ENCODE measurements at places on chromosomes 3 and 15.
A peak's percentile ranks its signal among the peaks of the same experiment; 100 is the strongest.

DNA sequence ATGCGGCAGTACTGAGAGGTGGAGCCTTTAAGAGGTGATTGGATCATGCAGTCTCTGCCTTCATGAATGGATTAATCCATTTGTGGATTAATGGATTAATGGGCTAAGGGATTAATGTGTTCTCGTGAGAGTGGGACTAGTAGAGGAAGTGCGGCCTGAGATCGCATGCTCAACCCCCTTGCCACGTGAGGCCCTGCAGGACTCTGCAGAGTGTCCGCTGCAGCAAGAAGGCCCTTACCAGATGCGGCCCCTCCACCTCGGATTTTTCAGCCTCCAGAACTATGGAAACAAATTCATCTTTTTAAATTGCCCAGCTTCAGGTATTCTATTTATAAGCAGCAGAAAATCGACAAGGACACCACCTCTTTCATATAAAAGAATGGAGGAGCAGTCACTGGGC, 148.8 kb downstream of the TPRA1 start:
- DNase-seq, result peak; percentile 10

- no peak for DNase-seq
Measured at GRCh38 chr15:64426845-64427465, 33.4 kb upstream of the ZNF609 start.

DNA sequence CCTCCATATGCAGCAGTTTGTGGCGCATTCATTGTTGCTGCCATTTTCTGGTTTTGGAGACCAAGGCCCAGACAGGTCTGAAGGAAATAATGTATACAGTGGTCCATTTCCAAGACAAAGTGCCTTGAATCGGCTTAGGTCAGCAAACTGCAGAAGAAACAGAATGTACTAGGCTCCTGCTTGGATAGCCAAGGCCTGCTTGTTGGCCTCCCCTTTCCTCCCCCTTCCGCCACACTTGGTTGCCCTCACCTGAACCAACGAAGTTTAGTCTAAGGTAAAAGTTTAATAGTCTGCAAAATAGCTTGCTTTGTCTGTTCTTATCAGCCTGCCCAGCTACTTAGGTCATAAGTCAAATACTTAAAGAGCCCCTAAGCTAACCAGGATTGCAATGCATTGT, 12.0 kb upstream of the RTP3 start:
- DNase-seq, result no peak

GRCh38 chr3:105040026-105040622, 326.6 kb upstream of the ALCAM start:
- no peak for DNase-seq

- no peak for DNase-seq
Measured at GRCh38 chr3:43753741-43754715, 63.3 kb downstream of the ABHD5 start.

DNA sequence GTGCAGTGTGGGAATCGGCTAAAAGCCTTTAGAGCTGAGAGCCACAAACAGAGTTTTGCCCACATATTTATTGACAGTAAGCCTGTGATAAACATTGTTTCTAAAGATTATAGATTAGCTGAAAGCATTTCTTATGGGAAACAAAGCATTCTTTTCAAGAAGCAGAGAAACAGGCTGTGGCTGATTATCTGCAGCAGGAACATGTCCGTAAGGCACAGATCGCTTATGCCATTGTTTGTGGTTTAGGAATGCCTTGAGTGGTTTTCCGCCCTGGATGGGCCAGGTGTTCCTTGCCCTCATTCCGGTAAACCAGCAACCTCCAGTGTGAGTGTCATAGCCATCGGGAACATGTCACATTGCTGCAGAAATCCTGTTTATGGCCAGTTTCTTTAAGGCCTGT, 12.5 kb downstream of the XYLB start:
- no peak for DNase-seq

DNA sequence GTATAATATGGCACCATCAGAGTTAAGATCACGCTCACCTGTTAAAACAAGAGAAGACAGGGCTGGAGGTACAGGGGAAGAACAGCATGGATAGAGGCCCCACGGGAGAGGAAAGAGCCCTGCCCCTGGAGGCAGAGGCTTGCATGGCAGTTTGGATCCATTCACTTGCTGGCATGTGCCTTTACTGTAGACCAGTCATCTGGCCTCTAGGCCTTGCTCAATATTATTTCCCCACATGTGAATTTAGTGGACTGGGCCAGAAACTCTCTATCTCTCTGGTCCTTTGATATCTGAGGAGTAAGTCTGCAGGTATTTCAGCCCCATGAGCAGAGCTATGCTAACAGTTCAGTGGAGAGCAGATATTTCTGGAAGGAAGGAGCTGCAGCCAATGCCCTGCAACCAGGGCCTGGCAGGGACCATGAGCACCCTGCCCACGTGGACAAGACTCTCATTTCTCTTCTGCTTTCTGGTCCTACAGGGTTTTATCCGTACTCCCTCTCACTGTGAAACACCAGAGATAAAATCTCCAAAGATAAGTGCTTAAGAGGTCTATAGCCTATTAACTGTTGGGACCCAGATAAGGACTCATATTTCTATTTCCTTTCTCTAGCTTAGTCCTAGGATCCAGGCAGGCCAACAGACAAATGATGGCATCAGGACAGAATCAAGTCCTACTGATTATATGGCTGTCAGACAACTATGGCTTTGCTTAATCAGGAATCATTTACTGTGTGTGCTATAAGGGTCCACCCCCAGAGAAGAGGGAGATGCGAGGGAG, 65.0 kb downstream of the CLDN11 start:
- DNase-seq, result no peak

DNA sequence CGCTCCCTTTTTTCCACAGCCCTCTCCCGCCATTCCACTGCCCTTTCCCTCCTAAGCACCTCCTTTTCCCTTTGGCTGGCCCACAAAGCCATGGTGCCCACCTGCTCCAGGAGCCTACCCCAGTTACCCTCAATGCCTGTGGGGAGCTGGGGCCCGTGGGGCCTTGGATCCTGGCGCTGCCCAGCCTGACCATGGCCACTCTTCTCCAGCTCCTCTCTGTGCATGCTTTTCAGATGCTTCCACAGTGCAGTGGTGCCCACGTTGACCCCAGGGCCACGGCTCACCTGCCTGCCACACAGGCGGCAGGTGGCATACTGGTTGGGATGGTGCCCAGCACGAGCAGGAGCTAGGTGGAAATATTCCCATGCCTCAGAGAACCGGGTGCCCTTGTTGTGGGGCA, 1.5 kb downstream of the ZBED2 start:
- DNase-seq, result no peak

GRCh38 chr3:181761906-181762305, 50.2 kb downstream of the SOX2 start:
- DNase-seq, result no peak

DNA sequence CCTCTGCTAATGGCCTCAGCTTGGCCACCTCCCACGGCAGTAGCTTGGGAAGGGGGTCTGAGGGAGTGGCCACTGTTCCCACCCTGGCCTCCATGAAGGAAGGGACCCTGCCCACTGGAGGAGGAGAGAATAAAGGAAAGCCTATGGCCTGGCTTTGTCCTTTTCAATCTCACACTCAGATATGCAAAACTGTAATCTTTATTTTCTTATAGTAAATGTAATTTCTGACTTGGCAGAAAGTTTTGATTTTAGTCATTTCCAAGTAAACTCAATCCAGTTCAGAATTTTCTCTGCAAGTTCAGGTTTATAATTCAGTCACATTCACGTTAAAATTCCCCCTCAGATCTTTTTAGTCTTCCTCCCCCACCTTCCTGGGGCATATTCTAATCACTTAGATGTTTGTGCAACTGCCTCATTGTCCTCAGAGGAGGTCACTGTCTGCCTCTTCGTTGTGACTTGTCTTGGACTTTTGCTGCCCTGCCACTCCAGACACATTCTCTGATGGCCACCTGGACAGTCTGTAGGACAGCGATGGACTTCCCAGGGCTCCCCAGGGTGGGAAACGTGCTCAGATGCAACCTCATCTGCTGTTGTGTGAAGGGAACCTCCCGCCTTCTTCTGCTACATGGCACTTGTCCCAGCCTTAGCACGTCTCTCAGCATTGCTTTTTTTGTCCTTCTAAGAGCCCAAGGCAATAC, 222.8 kb upstream of the TBL1XR1 start:
- no peak for DNase-seq

GRCh38 chr3:143311096-143311495, 191.5 kb downstream of the CHST2 start:
- DNase-seq, result no peak

DNA sequence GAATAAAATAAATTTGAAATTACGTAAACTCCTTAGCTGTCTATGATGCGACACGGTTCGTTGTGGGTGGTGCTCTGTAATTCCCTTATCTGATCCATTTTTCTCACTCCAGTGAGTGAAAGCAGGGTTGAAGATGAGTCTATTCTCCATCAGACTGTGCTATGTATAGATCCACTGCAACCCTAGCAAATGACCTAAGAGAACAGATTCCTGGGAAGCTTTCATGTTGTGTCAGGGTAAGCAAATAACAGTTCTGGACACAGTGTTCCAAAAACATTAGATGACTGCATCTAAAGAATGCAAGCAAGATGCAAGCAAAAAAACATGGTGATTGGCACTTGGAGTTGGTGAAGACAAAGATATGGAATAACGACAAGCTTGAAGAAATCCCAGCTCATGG, 239.3 kb downstream of the SLC9A9 start:
- DNase-seq, result no peak

DNA sequence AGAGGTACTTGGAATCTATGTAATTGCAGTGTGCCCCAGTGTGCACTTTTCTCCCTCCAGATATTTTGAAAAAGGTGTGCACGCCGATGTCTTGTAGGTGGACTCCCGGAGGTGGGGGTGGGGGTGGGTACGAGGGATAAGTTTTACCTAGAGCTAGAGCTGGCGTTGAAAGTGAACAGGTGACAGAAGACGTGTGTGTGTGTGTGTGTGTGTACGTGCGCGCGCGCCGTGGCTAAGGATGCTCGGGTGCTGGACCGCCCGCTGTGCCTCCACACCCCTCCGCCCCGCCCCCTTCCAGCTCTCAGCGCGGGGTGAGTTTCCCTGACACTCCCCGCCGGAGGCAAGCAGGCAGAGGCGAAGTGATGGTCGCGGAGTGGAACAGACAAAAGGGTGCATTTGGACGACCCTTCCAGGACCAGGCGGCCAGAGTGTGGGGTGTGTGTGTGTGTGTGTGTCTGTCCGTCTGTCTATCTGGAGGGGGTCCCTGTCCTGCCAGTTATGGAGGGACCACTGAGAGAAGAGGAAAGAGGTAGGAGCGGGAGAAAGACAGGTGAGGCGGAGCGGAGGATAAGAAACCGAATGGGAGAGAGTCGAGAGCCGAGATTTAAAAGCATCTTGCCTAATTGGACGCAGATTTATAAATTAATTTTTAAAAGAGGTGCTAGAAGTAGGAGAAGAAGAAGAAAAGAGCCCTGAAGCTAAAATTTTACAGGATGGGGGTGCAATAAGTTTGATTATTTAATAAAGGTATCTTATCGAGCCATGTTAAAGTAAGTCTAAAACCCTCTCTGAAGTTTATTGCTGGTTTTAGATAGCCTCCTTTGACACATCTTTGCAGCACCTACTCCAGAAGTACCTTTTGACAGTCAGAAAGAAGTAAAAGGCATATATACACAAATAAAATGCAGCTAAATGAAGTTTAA, 335.8 kb upstream of the THRB start:
- no peak for DNase-seq

- no peak for DNase-seq
Measured at GRCh38 chr3:18189282-18190050, 235.7 kb downstream of the SATB1 start.

- DNase-seq, result no peak
Measured at GRCh38 chr15:36914466-36914865, 185.9 kb downstream of the MEIS2 start.

- no peak for DNase-seq
Measured at GRCh38 chr3:188947401-188948280, 224.1 kb upstream of the TPRG1 start.

DNA sequence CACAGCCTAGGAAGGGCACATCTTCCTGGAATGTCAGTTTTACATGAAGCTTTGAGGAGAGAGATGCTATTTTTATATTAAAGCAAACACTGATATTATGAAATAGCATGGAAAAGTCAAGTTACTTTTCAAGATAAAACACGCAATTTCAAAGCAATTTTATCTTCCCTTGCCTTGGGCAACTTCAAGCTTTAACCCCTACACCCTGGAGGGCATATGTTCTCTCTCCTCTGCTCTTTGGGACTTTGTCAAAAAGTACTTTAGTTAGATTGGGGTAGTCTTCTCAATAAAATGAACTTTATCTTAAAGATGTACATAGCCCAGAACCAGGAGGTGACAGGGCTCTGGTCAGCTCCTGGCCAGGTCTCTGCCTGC, 86.9 kb upstream of the PLXNA1 start:
- no peak for DNase-seq

DNA sequence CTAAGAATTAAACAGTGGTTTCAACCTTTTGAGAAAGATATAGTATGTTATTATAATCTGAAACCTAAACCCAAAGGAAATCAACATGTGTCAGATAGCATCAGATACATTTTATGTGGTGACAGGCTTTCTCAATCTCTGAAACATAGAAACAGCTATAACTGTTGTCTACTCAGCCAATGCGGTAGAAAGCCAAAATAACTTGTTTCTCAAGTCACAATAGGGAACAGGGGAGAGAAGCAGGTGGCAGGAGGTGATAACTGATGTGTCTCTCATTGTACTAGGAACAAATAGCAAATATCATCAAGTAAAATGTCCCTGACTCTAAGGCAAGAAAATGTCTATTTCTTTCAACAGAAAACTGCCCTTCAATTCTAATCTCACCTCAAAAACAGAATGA, 38.6 kb downstream of the DENND6A start:
- no peak for DNase-seq

- DNase-seq, result no peak
Measured at GRCh38 chr3:159751146-159751545, 237.5 kb upstream of the IL12A start.

GRCh38 chr3:158775426-158776410, 26.1 kb upstream of the MFSD1 start:
- DNase-seq, result no peak

GRCh38 chr3:158091531-158091930, 14.7 kb downstream of the SHOX2 start:
- DNase-seq, result no peak

- DNase-seq, result peak; percentile 46
Measured at GRCh38 chr3:15291589-15292541, 40.5 kb downstream of the SH3BP5 start.

GRCh38 chr15:59689626-59690236, 611 bp upstream of the BNIP2 start:
- DNase-seq, result peak; percentile 37

- no peak for DNase-seq
Measured at GRCh38 chr3:129769616-129770015, 123.9 kb downstream of the TMCC1 start.

DNA sequence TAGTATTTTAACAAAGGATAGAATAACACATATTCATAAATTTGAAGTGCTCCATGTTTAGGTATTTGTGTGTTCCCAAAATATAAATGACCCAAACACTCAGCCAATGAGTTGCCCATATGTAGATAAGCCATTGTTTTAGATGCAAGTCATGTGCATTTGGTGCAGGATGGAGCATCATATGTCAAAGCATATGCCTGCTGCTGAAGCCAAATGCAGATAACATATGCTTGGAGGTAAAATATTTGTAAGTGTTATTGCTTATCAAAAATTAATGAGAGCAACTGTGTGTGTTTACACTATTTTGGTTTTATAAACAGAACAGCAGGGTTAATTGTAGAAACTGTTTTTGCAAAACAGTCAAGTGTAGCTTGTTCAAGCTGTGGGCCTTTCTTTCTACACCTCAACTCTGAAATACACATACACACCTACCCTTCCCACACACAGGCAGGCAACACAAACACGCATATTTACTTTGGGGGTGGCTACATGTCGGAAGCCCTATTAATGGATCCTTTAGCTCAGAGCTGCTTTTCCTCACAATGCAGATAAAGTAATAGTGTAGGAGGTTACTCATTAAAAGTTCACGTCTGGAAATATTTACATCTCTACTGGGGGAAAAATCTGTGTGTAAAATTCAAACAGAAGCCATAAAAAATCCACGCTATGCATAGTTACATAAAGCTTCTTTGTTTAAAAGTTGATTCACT, 521.4 kb downstream of the ZNF385D start:
- no peak for DNase-seq
